ENCODE measurements at places on chromosomes 6 and 20.

DNA sequence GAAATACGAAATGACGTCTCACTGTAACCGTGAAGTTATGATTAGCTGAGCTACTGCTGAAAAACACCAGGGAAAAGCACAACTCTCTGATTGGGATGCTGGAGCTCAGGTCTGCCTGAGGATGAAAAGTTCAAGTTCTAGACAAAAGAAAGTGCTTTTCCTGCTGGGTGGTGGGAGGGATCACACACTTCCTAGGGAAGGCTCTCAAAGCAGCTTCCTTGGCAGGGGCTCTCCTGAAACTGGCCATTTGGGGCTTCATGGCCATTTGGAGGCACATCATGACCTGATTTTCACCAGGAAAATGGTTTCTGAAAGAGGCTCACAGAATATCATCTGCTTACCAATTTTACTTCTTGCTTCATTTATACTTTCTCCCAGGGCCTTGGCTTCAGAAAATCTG, 97.1 kb upstream of the KCNK16 start:
- no peak for DNase-seq

DNA sequence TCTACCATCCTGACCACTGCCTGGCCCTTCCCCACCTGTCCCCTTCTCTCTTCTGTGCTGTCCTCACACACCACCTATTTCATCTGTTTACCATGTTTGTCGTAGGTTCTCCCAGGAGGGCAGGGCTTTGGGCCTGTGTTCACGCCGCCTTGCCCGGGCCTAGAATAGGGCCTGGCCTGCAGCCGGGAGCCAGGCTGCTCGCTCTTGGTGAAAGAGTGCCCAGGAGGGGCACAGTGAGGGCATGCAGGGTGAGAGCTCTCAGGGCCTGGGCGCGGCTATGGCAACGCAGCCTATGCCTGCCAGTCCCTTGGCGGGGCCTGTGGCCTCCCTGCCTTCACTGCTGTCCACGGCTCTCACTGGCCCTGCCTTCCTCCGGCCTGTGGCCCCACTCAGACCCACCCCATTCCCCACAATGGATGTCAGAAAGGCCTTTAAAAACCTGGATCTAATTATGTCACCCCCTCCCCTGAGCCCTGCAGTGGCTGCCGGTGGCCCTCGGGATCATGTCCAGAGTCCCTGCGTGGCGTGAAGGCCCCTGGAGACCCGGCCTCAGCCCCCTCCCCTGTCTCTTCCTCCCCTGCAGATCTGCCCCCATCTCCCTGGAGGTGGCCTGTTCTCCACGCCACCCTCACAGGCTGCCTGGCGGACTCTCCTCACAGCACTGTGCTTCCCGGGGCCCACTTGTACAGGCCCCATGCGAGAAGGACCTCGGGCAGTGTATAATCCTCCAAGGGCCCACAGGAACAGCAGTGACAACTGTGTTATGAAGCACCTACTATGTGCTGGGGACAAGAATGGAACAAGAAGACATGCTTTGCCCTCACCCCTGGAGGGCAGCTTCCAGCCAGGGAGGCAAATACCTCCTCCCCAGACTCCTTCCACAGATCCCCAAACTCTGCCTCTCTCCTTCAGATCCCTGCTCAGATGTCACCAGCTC, 22.9 kb upstream of the NOL4L start:
- no peak for DNase-seq

GRCh38 chr6:2063547-2063946, 181.9 kb downstream of the GMDS start:
- DNase-seq = no peak

DNA sequence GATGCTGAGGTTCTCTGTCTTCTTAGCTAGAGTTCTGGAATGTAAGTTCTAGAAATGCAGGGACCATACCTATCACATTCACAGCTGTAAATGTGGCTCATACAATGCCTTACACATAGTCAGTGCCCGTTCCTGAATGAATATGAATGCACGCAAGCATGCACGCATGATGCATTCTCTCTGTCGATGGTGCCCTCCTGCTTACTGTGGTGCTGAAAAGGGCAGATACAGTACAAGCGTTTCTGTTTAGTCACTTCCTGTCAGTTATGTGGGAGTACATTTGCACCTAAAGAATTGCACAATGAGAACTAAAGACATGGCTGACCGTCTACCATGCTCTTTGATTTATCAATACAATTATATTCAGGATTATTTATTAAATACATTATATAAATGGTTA, 152.2 kb upstream of the SOX4 start:
- no peak for DNase-seq

DNA sequence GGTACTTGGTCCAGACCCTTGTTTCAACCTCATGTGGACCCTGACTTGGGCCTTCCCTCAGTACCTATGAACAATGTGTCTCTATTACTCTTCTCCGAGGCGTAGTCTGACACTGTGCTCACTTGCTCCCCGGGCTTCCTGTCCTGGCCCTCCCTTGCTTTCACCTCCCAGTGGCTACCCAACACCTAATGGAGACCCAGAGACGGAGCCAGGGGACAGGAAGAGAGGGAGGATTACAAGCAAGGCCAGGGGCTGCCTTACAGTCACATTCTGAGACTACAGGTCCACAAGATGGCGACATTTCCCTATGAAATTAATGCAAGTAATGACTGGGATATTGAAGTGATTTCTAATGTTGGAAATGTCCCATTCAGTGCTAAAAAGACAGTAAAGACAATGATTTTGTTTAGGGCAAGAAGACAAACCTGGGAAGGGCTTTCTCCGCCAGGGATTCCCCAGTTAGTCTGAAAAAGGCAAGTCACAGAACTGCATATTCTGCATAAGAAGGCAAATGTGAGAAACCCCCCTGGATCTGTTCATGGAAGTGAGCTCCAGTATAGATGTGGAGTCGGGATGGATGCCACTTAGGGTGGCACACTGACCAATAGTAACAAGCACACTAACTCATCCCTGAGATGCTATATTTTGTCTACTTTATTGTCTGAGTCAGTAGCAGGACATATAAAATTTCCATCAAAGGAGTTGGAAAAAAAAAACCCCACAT, 44.0 kb upstream of the ZBTB24 start:
- peak; percentile 65 for DNase-seq

DNA sequence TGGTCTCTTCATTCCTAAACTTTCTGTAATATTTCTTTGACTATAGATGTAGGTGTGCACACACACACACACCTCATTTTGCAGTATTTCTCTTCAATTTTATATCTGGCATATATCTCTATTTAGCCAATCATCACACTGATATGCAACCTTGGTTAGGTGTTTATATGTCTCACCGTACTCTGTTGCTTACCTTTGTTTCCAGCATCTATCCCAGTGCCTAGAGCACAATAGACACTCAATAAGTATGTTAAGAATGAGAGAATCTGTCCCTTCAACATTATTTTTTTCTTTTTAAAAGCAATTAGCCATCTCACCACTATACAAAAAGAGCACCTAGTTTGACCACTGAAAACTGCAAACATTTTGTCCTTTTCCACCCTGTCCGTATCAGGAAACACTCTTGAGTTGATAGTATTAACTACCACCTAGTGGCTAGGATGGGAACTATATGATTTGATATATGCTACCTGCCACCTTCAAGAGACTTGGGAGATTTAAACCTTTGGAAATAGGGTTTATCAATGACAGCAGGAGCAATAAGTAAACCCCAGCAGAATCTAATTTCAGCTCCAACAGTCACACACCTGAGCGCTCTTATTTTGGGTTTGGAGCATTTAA, 48.7 kb upstream of the RSPO3 start:
- peak; percentile 42 for DNase-seq

GRCh38 chr6:136061701-136062100, 188.4 kb downstream of the MTFR2 start:
- no peak for DNase-seq

DNA sequence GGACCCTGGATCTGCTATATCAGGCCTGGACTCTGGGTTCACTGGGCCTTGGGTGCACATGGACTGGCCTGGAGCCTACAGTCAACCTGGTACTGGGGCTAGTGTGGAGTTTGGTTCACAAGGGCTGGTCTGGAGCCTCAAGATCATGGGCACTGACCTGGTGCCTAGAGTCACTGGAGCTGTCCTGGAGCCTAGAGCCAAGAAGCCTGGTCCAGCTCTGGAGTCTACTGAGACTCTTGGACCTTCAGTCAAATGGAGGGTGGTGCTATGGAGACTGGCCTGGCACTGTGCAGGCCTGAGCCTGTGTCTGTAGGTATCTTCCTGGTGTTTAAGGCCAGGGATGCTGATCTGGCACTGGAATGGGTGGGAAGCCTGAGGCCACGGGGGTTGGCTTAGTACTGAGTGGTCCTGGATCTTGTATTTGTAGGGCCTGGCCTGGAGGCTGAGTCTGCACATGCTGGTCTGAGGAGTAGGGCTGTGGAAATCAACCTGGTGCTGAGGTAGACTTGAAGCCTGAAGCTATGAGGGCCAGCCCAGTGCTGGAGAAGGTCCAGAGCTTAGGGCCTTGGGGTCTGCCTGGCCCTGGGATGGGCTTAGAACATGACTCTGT, 16.5 kb upstream of the WFDC9 start:
- no peak for DNase-seq

DNA sequence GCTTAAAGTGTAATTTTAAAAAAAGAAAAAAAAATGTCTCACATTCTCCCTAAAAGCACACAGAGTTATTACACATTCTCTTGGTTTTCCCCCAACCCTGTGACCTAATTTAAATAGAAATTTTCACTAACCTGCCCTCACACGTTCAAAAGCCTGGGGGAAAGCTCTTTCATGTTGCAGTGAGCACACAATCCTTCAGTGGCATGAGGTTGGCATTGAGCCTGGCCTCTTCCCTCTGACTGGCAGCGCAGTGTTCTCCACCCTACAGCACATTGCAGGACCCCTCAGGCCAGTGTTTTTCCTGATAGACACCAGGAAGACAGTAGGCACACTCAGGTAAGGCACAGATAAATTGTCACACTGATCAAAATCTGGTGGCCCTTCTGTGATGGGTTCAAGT, 34.1 kb downstream of the TNFRSF21 start:
- DNase-seq = no peak

DNA sequence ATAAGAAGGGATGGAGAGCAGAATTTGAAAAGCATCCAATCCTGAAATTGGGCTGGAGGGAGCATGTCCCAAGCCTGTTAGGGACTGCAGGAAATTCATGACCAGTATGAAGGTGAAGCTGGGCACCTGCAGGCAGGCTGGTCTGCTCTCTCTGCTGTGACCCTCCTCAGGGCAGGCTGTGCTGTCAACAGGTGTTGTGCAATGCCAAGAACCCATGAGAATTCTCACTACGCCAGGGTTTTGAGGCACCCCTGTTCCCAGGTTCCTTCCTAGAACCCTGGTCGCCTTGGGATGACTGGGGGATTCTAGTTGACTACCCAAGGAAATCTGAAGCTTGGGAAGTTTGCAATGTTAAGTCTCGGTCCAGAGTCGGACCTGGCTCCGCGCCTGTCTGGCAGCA, 13.3 kb upstream of the MAS1L start:
- DNase-seq = no peak

GRCh38 chr6:130150906-130151305, 71.8 kb downstream of the SAMD3 start:
- no peak for DNase-seq

DNA sequence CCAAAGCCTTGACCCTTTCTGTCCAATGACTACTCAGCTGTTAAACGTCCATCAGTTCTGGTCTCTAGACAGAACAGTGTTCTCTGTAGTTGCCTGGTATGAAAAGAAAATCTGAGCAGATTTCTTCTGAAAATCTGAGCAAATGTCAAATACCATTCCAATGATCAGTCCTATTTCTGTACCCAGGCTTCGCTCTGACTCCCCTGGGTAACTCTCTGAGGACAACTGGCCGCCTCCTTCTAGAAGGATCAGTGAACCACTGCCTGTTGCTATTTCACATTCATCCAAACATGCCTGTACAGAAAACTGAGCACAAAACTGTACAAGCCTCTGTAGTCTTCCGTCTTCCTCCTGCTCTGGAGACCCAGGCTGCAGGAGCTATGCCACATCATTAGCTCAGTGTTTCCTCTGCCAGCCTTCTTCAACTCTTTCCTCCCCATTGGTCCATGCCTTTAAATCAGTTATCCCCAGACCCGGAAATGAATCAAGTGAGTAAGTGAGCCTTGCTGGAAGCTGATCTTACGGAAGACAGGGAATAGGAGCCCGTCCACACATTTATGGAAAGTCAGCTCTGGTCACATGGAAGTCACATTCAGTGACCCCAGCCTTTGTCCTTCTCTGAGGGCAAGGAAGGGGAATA, 63.3 kb downstream of the DAAM2 start:
- DNase-seq = no peak

DNA sequence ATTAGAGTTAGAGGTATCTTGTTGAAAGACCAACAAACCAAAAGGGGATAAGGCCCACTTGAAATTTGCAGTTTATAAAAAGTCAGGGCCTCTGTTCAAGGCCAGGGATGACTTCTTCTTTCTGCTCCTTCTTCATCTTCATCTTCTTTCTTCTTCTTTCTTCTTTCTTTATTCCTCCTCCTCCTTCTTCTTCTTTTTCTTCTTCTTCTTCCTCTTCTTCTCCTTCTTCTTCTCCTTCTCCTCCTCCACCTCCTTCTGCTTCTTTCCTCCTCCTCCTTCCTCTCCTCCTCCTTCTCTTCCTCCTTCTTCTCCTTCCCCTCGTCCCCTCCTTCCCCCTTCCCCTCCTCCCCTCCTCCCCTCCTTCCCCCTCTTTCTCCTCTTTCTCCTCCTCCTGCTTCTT, 18.4 kb upstream of the ZNF292 start:
- DNase-seq = no peak

DNA sequence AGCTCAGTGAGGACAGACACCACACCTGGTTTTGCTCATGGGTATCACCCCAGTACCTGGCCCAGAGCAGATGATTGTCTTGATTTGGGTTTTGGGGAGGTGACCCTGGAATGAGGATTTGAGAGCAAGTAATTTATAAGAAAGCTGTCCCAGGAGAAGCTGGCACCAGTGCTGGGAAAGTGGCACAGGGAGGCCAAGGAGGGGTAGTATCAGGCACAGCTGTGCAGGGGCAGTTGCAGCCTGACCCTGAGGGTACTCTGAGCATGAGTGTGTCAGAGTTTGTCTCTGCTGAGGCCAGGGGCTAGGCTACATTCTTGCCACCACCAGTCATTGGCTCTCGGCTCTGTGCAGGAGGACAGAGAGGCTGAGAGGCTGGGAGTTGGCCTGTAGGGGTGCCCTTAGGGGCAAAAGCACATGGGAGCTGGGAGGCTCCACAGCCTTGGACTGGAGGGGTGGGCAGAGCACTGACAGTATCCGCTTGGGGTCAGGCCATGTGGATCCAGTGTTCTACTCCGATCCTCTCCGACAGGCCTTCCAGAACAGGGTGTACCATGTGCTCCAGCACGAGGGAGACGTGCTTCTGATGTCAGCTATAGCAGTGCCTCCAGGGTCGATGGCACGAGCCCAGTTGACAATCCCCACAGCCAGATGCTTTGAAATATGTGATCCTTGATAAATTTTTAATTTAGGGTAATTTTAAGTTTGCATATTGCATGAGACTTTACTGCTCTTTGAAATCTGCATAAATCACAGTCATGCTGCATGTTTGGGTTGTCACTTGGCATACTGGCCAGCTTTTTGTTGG, 121.3 kb downstream of the PHACTR3 start:
- DNase-seq = no peak
